ENCODE measurements at places on chromosomes 5 and 9.

DNA sequence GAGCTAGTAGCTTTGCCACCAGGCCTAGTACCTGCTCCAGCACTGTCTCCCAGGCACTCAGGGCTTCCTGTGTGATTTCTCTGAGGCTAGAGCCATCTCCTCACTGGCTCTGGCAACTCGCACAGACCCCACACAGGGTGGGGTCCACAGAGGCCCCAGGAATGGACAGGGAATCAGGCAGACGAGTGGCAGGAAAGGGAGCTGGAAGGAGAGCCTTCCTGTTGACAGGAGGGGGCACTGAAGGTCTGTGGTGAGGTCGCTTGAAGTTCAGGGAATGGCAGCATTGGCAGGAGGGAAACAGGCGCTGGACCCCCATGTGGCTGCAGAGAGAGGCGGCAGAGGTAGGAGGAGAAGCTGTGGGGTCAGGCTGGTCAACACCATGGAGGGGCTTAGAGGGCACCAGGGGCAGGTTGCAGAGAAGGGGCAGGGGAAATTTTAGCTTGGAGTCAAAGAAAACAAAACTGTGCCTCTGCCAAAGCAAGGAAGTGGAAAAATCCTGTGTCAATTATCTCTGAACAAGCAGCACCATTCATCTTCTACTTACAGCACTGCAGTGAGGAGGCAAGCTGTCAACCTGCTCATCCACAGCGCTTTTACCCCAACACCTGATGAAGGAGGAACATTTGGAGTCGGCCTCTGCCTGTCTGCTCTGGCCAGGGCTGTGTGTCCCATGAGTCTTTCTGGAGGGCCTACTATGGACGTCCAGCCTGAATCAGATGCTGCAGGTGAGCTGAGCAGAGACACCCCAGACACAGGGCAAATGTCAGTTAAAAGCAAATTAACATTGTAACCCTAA is 270.2 kb downstream of the FSTL4 start:
- DNase-seq: no peak

GRCh38 chr9:107685901-107686300 is 196.3 kb upstream of the KLF4 start:
- no peak for DNase-seq

GRCh38 chr5:111589316-111589715 is 77.0 kb upstream of the STARD4 start:
- no peak for DNase-seq

- no peak for DNase-seq
Observed at GRCh38 chr5:132559383-132560060, 2.7 kb downstream of the RAD50 start.

DNA sequence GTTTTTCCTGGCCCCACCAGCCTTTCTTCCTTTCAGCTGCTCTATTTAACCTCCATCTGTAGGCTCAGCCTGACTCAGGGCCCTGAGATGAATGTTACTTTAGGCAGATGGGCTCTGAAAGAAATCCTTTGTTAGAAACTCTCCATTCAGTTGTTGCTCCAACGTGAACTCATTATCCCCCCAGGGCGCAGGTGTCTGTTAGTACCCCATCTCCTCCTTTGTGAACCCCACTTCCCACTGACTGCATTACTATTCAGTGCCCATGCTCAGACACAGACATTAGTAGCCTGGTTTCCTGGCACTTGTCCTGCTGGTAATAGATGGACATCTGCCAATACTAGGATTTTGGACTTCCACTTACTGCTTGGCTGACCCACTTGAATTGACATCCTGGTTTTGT is 1271.6 kb downstream of the PTPRD start:
- DNase-seq: no peak

- no peak for DNase-seq
Observed at GRCh38 chr9:109799792-109800191, 19.8 kb downstream of the PALM2AKAP2 start.

DNA sequence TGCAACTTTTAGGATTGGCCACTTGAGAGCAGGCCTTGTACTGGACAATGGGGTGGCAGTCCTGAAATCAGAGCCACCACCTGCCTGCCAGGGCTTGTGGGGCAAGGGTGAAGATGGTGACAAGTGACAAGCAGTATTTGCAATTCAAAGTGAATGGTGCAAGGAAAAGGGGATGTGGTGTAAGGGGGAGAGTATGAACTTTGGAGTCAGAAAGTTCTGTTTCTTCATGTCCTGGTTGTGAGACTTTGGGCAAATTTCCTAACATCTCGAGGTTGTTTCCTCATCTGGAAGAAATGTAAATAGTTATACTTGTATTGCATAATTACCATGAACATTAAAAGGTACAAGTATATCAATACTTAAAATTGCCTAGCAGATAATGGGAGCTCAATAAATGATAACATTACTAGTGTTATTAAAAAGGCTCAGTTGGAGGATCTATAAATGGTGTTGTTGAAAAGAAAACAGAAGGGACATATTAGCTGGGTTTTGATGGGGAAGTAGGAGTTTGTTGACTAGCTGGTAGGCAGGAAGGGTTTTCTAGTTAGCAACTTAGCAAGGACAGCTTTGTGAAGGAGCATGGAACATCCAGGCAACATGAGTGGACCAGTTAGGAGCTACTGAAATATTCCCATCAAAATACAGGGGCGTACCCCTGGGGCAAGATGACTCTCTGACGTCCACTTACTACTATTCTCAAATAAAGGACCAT is 21.3 kb upstream of the MEGF9 start:
- no peak for DNase-seq

DNA sequence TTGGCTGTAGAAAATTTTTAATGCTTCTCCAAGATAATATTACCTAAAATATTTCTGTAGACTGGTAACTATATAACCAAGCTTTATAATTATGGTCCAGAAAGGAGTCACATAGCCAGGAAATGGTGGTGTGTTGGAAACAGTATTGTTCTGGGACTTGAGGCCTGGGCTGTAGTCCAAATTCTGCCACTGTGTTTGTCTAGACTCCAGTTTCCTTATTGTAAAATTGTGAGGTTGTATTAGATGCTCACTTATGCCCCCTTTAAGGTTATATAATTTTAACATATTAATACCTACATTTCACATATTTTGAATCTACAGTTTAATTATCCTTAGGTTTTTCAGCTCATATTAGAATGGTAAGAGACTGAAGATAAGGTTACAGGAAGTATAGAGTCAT is 42.4 kb downstream of the STX17 start:
- DNase-seq: no peak

- DNase-seq: no peak
Observed at GRCh38 chr5:72605632-72606031, 98.4 kb upstream of the ZNF366 start.
